Activated CD4-positive, alpha-beta T cell treated with anti-CD3 and anti-CD28 coated beads, Interleukin-2, amount 50 U/mL, for 4 hours (primary cell): ENCODE measurements at places on chromosomes 4 and X.

DNA sequence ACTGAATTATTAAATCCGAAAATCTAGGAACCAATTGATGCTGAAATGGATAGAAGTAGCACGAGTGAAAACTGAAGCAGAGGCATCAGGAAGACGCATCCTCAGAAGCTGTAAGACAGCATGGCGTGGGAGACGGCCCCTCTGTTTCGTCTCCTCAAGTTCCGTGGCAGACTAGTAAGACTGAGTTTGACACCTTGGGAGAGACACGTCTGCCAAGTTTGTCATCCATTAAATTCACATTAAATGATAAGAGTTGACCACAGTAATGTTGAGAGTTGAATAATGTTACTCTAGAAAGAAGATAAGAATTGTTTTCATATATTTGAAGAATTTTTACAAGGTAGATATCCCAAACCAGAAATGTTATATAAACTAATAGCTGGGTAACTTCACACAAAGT is 736.1 kb upstream of the FRG1 start:
- no peak for DNase-seq

- DNase-seq = peak; percentile 59
Measured at GRCh38 chr4:7828011-7828720, 111.5 kb downstream of the AFAP1 start.

GRCh38 chr4:128009428-128009827 is 44.2 kb downstream of the ABHD18 start:
- DNase-seq = no peak

DNA sequence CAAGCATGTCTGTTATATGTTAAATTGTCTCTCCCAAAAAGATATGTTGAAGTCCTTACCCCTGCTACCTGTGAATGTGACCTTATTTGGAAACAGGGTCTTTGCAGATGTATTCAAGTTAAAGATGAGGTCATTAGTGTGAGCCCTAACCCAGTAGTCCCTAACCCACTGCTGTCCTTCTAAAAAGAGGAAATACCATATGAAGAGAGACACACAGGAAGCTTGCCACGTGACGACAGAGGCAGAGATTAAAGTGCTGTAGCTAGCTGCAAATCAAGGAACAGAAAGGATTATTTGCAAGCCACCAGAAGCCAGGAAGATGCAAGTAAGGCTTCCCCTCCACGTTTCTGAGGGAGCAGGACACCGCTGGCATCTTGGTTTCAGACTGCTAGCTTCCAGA is 150.1 kb downstream of the HNRNPD start:
- DNase-seq = no peak

GRCh38 chrX:103730796-103731493 is 20.2 kb downstream of the TMEM31 start:
- no peak for DNase-seq

GRCh38 chr4:39888541-39888940 is 89.2 kb downstream of the PDS5A start:
- no peak for DNase-seq

DNA sequence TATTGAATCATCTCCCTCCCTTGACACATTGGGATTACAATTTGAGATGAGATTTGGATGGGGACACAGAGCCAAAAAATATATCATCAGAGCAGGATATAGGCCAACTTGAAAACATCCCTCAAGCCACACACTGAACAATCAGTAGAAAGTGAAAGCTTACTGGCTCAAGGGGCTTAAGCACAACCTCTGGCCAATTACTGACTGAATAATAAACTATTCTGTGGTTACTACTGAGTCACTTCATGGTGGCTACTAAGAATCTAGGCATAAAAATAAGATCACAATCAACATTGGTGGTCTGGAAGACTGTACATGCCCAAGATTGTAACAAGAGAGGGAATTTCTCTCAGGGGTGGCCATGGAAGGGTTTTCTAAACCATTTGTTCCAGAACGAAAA is 27.4 kb upstream of the GPR174 start:
- DNase-seq = no peak

DNA sequence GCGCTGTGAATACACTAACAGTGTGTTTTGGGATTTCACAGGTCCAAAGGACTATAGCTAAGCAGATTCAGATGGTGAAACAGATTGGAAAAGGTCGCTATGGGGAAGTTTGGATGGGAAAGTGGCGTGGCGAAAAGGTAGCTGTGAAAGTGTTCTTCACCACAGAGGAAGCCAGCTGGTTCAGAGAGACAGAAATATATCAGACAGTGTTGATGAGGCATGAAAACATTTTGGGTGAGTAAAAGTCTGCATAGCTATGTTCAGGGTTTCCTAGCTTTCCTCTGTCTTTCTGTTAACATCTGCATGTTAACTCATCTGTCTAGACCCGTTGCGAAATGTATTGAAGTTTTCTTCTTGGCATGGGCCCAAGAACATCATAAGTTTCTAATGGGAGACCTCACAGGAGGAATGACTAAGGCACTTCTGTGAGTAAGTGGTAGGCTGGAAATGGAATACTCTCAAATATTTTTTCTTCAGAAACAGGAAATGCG is 372.1 kb downstream of the BMPR1B start:
- DNase-seq = no peak

DNA sequence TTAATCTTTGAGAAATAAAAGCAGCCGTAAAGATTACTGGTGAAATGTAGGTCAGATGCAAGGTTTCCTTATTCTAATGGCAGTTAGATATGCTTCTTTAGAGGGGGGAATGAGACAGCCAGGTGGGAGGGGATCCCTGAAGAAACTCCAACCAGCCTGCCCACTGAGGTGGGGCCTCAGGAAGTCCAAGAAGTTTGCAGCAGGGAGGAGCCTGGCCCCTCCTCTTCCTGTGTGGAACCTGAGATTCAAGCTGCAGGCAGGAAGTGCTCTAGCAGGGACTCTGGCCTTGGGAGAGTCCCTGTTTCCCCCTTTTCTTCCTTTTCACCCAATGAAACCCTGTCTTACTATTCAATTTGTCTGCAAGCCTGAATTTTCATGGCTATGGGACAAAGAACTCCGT is 101.4 kb upstream of the SLITRK2 start:
- DNase-seq = no peak

DNA sequence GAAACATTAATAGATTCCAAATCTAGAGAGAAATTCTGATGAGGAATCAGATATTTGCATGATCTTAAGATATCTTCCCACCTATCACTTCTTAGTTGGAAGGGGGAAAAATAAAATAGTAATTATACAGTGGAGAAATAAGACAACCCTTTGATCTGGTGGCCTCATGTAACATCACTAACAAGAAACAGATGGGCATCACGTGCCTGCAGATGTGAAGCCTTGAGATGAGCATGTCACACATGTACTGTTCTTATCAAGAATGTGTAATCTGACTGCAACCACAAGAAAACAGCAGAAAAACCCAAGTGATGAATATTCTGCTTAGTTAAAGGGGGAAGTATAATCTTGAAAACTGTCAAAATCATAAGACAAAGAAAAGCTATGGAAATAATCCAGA is 31.4 kb upstream of the NKX6-1 start:
- DNase-seq = no peak

DNA sequence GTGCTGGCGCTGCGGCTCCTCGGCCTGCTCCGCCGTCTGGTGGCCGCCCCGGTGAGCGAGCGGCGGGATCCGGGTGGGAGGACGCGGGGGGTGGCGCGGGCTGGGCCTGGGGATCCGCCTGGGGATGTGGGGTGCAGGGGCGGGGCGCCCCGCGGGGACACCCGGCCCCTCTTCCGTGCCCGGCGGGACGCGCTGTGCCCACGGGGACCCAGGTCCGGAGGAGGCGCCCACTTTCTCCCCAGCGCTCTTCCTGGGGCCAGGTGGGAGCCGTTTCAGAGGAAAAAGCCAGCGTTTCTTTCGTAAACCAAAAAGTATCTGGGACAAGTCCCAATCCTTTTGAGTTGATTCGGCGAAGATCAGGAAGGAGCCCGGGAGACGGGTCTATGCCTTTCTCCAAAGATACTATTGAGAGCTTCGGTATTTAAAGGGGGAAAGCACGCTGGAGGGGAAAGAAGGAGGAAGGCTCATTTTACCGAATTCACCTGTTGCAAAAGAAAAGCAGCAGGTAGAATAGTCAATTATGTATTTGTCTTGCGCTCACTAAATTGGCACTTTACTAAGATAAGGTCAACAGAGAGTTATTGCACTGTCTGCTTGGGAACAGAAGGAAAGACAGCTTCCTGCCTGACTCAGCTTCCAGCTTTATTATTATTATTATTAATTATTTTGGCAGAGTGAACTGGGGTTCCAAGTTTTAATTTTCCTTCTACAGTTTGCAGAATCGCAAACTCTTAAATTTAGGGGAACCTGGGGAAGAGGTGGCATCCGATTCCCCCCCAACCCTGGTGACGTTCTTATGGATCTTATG is 81.5 kb upstream of the CD99 start:
- no peak for DNase-seq

DNA sequence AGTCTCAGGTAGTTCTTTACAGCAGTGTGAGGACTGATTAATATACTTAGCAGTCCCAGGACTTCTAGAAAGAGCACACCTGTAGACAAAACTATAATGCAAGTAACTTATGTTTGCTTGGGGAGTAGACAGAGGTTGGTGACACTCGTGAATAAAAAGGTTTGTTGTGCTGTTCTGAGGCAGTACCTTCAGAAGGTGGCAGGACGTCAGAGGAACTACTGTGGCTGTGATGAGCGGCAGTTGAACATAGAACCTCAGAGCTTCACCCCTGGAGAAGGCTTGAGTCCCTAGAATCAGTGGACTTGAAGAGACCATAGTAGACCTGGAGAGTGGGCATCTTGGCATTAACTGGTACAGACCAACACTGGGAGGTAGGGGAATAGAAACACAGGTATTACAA is 3.3 kb upstream of the GBA3 start:
- no peak for DNase-seq

- DNase-seq = no peak
Measured at GRCh38 chrX:150014525-150014924, 76.2 kb upstream of the EOLA2 start.

DNA sequence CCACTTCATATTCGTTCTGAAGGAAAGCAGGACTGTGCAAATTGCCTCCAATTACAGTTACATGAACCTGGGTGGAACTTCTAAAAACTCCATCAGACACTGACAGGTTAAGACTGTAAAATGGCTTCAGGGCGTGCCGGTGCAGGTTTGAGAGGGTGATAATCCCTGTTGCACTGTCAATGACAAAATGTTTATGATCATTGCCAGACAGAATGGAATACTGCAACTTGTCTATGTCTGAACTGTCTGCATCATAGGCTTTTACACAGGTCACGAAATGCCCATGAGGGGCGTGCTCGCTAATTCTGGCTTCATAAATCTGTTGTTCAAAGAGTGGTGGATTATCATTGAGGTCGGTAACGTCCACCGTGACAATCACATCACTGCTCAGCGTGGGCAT is 63.7 kb upstream of the MTNR1A start:
- DNase-seq = no peak

DNA sequence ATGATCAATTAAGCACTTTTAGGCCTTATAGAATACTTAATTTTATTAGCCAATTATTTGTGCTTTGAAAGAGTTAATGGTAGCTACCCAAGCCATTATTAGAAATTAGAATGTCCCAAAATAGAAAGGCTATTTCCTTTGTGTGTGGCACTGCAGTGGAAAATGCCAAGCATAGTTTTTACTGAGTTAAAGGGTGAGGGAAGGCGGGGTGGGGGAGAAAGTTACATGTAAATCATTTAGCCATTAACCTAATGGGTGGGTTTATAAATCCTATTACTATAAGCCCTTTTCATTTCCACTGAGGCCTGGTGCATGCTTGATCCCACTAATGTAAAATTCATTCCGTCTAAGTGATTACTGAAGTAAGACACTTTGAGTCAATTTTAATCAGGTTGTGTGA is 105.8 kb downstream of the POLA1 start:
- DNase-seq = no peak

GRCh38 chrX:1185561-1185960 is 26.9 kb downstream of the CRLF2 start:
- DNase-seq = no peak

GRCh38 chr4:42452823-42453222 is 55.5 kb downstream of the SHISA3 start:
- no peak for DNase-seq

DNA sequence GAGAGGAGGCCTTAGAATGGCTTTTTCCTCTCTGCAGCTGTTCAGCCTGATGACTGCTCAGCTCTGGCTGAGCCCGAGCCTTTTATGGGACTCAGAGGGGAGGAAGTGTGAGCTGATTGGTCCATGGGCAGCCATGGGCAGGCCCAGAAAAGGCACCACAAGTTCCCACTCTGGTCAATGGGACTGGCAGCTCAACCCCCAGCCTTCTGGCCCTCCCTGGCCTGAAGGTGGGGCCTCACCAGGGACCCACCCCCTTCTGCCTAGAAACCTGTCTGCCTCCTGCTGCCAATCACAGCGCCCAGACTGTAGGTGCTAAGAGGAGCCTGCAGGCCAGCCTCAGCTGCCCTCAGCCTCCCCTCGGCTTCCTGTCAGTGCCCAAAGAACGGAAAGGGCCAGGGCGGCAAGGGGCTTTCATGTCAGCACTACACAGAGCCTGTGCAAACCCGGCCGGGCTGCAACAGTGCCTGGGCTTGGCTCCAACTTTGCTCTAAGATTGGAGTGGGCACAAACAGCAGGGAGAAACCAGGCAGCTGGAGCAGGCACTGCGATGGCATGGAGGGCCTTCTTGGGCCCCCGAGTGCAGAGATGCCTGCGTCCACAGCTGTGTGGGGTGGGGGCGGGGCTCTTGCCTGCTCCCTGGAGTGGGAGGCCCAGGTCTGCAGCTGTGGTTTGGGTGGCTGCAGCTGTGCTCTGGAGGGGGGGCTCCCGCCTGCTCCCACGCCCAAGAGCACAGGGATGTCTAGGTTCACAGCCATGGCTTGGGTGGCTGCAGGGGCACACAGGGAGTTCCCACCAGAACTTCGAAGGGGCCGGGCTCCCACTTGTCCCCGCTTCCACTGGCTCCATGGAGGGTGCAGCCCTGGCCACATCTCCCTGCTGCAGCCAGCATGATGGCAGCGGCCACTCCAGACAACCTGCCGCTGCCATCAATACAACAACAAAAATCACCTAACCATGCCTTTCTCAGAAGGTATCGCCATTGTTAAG is 92.6 kb downstream of the NXF2 start:
- no peak for DNase-seq

DNA sequence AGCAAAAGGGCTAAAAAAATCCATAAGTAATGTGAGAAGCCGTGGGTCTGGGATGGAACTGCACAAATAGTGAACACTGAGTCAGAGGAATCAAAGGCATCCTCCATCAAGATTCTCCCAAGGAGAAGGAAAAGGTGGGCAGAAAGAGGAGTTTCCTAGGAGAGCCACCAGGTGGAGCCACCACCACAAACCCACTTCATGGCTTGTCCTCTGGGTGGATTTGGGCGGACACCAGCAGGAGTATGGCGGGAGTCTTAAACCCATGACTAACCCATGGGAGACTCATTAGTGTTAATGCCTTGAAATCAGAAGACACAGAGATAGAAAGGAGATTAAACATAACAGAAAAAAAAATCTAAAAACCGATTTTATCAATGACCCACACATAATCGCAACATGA is 147.7 kb downstream of the SH3KBP1 start:
- peak; percentile 23 for DNase-seq

GRCh38 chr4:125440814-125441213 is 126.1 kb downstream of the FAT4 start:
- no peak for DNase-seq

GRCh38 chrX:20664774-20665173 is 398.1 kb upstream of the RPS6KA3 start:
- DNase-seq = no peak
